Hematopoietic multipotent progenitor cell (in vitro differentiated cells): ENCODE measurements at places on chromosomes 1 and 21.

DNA sequence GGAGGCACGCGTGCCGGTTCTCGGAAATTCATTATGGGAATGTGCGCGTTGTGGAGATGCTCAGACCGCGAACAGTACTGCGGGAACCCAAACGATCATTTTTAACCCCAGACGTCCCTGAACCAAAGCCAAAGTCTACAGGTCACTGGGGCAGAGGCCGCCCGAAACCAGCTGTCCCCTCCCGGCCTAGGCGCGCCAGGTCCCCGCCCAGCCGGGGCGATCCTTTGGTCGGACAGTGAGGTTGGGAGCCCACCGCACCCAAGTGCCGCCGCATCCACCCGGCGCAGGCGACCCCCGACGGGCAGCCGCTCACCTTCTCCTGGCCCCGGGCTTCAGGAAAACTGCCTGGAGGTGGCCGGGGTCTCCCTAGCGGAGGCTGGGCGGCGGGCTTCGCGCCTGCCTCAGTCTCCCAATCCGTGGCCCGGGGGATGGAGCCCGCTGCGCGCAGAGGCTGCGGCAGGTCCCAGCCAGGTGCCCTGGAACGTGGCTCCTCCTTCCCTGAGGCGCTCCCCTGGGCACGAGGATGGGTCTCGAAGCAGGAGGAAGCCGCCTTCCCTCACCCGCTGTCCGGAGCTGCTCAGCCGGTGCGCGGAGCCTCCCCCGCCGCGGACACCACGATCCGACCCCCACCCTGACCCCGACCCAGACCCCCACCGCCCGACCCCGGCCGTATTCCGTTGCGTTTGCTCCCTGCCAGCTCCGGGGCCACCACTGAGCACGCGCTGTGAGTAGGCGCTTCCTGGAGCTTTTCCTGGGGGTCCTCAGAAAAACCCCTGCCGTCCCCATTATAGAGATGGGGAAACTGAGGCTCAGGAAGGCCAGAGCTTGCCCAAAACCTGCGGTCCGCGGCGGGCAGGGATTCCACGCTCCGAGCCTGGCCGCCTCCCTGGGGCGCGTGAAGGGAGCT lies 8.1 kb upstream of the SLX9 start:
- no peak for DNase-seq

DNA sequence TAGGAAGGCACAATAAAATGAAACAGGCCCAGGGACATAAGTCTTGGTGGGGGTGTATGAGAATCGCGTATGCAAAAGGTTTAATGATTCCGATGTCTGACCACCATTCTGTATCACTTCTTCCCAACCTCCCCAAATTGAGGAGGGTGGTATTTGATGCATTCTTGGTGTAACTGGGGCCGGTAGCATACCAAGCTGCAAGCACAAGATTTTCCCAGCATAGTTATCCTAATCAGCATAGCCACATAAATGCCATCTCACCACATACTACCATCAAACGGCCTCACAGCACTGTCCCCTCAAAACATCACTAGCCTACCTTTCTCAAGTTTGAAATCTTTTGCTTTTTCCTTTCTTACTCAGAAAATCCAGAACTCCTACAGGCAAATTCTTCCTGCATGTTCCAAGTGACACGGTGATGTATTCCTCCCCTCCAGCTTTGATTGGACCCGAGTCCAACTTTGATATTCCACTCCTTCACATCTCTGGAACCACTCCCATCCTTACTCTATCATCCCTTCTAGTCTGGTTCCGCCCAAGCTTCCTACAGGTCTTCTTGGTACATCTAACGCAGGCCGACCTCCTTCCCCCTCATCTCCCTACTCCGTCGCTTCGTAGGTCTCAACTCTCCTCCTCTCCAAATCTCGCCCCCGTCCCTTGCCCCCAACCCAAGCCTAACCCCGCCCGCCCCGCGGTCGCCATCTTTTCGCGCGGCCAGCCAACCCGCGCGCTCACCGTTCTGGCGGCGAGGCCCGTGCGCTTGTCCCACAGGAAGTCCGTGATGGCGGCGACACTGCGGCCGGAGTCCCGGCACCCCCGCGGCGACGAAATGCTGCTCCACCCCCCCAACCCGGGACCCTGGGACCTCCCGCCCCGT lies 600 bp downstream of the CLK2 start:
- DNase-seq: peak; percentile 52

- DNase-seq: no peak
These were observed 55.8 kb downstream of the SLC45A1 start for GRCh38 chr1:8373581-8374241.

DNA sequence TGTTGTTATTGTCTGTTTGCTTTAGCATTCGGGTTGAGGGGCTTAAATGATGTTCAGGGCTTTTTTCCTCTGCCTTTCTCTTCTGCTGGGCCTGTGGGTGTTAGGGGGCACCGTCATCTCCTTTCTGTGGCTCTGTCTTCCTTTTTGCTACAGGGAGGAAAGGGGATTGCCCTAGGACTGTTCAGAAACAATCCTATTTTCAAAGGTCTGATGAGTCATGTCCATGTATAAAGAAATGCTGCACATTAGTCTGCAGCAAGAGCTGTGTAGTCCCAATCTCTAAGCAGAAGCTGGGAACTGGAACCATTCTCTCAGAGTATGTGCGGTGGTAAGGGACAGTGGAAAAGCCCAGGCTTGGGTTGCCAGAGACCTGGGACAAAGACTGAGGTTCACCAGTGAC lies 462.3 kb downstream of the OMA1 start:
- no peak for DNase-seq

- no peak for DNase-seq
These were observed 3.5 kb downstream of the C1orf159 start for GRCh38 chr1:1112237-1112985.

GRCh38 chr1:49364676-49365075 lies 588.0 kb upstream of the BEND5 start:
- DNase-seq: no peak

- peak; percentile 77 for DNase-seq
These were observed 1.1 kb upstream of the CIART start for GRCh38 chr1:150281221-150281757.

DNA sequence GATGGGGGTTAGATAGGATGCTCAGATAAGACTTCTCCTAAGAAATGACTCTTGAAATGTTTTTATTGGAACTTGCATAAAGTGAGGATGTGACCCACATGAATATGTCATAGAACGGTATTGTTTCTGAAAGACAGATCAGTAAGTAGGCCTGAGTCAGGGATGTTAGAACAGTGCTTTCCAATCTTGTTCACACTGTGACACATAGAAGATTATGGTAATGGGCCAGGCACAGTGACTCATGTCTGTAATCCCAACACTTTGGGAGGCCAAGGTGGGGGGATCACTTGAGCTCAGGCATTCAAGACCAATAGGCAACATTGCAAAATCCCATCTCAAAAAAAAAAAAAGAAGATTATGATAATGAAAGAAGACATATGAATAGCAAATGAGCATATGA lies 32.9 kb downstream of the FMO4 start:
- DNase-seq: no peak

- DNase-seq: no peak
These were observed 13.9 kb downstream of the SOD1 start for GRCh38 chr21:31673321-31673912.

- no peak for DNase-seq
These were observed 187.4 kb upstream of the KCNK2 start for GRCh38 chr1:214895011-214895600.
